ENCODE measurements at places on chromosomes 6 and 20.

- DNase-seq: no peak
Measured at GRCh38 chr6:27644528-27644927, 171.6 kb upstream of the ZNF184 start.

GRCh38 chr20:20407891-20408805, 40.2 kb downstream of the INSM1 start:
- no peak for DNase-seq

DNA sequence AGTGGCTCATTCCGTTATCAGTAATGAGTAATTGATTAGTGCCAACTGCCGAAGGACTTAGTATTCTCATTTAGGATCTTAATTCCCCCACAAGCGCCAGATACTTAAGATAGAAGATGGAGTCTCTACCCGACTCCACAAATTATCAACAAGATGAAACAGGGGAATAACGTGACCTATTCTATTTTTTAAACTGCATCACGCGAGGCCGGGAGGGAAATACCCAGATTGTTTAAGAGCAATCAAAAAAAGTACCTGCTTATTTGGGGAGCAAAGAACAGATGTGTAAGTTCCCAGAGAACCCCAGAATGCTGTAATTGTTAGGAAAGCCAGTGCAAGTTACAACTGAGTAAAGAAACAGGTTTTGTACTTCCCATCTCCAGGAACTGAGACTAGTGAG, 1.1 kb upstream of the MAP3K5 start:
- peak; percentile 60 for DNase-seq

- DNase-seq: no peak
Measured at GRCh38 chr6:149079456-149079855, 238.1 kb upstream of the TAB2 start.

- DNase-seq: no peak
Measured at GRCh38 chr20:44350567-44350966, 4.9 kb upstream of the HNF4A start.
